ENCODE measurements at places on chromosomes 6 and 20. TPM values are rescaled to one million over a fixed set of nuclear protein-coding genes. Genes with fewer than 3 reads are reported as not detected.

DNA sequence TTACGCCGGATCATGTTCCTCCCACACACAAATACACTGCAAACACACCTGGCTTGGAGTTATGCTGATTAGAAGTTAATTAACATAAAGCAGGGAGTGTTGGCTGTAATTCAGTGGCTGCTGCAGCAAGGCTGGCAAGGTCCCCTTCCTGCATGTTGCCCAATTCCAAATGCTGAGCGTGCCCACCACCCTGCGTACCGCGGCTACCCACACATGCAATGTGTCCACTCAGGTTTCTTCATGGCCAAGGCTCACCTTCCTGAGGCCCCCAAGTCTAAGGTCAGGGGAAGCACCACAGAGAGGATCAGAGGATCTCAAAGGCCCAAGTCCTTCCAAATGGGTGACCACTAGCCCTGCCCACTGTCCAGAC lies 11.6 kb upstream of the PRND start:
- no peak for DNase-seq

Gene SLC22A16
- not detected for polyA plus RNA-seq

GRCh38 chr6:132703936-132704335 lies 9.9 kb downstream of the VNN1 start:
- no peak for DNase-seq

GRCh38 chr6:127641905-127642304 lies 64.9 kb downstream of the C6orf58 start:
- no peak for DNase-seq

DNA sequence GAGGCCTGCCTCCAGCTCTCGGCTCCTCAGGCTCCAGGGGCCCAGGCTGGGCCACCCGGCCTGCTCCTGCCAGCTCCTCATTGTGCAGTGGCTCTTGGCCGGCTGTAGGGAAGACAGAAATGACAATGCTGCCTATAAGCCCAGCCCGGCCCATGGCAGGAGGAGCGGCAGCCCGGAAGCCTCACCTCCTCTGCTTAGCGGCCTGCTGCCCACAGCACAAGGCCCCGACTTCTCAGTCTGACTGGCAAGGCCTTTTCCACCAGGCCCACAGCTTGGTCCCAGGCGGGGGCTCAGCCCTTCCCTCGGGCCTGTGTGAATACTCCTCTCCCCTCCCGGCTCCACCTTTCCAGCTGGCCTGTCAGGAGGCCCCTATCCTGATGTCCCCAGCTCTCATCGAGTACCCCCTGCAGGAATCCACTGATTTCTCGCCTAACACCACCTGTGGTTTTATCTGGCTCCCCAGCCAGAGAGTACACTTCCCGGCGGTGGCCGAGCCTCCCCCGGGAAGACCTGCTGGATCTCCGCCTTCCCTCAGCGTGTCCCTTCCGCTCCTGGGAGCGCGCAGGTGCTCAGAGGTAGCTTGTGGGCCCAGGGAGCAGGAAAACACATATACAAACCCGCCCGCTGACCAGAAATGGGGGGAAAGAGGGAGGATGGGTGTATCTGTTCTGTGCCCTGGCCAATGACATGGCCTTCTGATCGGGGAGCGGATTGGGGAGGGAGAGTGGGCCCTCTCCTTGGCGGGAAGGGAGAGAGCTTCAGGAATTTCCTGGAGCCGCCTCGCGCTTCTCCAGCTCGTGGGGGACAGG lies 963 bp downstream of the DDRGK1 start:
- peak; percentile 54 for DNase-seq

- DNase-seq = no peak
Observed at GRCh38 chr6:7148100-7148822, 40.5 kb downstream of the RREB1 start.

GRCh38 chr20:41165001-41165882 lies 27.9 kb downstream of the PLCG1 start:
- no peak for DNase-seq

Gene SLC22A3
- polyA plus RNA-seq = 0.88 TPM

Gene SLC13A3
- polyA plus RNA-seq = 0.50 TPM

- DNase-seq = peak; percentile 67
Observed at GRCh38 chr6:31728767-31729514, at the start of gene DDAH2. Gene DDAH2, minus strand, starts transcription at chr6:31729299. Its CDS starts 138 bp downstream, at chr6:31729161.

GRCh38 chr20:19867074-19867473 lies 109.0 kb downstream of the RIN2 start:
- no peak for DNase-seq

DNA sequence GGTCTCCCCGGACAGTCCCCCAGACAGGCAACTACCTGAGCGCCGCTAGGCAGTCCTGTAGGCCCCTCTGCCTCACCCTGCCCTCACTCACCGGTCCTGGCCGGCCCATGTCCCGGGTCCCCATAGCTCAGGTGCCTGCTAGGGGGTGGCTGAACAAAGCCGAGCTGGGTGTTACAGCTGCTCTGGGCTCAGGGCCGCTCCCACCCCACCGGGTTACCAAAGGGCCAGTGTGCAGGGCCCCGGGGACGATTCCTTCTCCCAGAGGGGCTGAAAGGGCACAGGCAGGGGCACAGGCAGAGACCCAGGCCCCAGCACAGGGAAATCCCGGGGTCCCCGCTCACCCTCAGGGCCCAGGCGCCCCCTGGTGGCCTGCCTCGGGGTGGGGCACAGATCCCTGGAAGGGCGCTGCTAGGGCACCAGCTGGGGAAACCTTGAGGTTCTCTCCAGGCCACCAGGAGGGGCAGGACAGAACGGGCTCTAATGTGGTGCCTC lies 118.4 kb downstream of the GRM4 start:
- peak; percentile 82 for DNase-seq

GRCh38 chr20:16474363-16474762 lies 98.9 kb downstream of the KIF16B start:
- no peak for DNase-seq

Gene MOG
- 4.8 TPM for polyA plus RNA-seq

DNA sequence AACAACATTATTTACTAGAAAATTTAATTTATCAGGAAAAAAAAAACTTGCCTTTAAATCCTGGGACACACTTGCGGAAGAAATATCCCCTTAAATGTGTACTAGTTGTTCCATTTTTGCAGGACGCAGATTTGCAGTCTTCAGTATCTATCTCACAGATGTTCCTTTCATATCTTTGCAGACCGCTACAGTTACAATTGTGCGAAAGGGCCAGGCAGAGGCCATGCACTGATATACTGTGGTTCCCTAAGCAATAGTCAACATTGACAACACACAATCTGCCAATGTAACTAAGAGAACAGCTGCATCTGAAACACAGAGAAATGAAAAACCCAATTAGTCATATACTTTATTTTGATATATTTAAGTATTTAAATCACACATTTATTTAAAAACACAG lies 411.2 kb downstream of the EYS start:
- no peak for DNase-seq

Gene RAB44
- polyA plus RNA-seq = not detected

Gene AURKA
- 5.9 TPM for polyA plus RNA-seq

DNA sequence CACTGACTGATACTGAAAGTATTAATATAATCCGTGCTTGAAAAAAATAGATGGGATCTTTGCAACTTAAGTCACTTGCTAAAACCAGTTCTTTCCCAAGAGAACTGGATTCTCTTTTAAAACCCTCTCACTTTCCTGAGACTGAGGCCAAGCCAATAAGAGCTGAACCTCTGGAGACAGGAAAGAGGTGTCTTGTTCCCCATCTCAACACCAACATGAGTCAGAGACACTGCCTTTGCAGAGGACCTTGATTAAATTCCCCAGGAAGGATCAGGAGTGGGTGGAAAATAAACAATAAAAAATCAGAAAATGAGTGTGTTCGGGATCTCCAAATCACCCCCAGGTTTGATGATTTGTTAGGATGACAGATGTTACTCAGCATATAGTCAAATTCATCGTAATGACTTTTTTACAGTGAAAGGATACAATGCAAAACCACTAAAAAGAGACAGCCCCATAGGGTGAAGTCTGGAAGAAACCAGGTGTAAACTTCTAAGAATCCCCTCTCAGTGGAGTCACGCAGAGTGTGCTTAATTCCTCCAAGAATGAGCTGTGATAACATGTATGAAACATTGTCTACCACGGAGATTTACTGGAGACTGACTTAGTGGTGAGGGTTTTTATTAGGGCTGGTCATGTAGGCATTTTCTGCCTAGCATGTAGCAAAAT lies 122.8 kb upstream of the BEND3 start:
- DNase-seq = no peak

Gene FOXA2
- not detected for polyA plus RNA-seq

DNA sequence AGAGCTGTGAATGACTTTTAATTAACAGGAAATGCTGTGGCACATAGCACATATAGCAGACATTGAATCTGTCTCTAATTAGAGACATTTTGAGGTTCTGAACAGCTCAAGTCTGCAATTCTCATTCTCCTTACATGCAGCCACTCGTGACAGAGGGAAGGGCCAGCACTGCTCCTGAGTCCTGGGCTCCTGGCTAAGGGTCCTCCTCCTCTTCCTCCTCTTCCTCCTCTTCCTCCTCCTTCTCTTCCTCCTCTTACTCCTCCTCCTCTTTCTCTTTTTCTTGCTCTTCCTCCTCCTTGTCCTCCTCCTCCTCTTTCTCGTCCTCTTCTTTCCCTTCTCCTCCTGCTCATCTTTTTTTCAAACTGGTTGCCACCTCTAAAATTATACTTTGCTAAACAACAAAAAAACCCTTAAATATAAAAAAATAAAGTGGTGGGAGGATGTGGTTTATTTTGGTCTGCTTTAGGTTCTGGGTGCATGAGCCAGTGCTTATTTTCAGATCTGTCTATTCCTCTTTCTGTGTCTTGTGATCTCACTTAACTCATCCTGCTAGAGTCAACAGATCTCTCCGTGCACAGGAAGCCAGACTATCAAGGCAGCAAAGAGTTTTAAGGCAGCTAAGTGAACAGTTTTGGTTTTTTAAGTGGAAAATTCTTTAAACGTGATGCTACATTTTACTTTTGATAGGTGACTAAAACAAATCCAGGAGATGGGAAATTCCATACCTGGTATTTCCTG lies 159.3 kb downstream of the CD83 start:
- DNase-seq = no peak
